GM23248 (cell line): ENCODE measurements at places on chromosomes 3 and 15. TPM values are rescaled to one million over a fixed set of nuclear protein-coding genes. Genes with fewer than 3 reads are reported as not detected.

- no peaks in the 10 kb centered on the region for H3K36me3 ChIP-seq
- no peak overlapping the region for H3K4me3 ChIP-seq
- H3K4me1 ChIP-seq: no peaks in the 10 kb centered on the region
- H3K27ac ChIP-seq: no peak overlapping the region
- peak; percentile 25 for DNase-seq
Observed at GRCh38 chr3:71786217-71786549, 1.2 kb upstream of the PROK2 start.

DNA sequence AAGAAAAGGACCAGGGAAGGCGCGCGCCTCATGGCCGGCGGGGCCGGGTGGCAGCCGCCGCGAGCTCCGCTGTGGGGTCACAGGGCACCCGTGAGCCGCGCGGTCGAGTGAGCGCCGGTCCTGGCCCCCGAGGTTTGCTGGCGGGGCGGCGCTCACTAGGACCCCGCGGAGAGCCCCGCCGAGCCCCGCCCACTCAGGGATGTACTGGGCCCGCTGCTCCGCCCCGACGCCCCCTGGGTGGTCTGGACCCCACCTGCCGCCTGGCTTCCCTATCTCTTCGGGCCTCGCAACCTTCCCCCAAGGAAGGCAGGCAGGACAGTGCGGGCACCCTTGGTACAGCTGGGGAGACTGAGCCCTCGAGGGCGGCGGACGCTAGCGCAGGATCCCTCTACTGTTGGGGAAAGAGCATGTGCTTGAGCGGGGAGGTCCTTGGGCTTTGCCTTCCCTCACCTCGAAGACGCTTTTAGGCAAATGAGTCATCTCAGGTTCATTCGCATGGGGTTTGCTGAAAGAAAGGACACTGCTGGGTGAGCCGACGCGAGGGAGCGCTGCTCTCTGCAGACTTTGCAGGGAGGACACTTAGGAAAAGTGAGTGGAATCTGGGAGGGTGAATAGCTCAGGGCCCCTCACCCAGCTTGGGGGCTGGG, at the start of gene CHRNB4:
Gene CHRNB4 (minus strand): TSS at position 109 of the 647 bp plus-strand sequence. CDS start 77 bp downstream, at position 32.
- H3K27ac ChIP-seq: no peak within 1 kb of the TSS
- peak; percentile 10 for DNase-seq
- peaks cover 14% of the 10 kb centered on the region for H3K27me3 ChIP-seq
- H3K36me3 ChIP-seq: no peaks in the 10 kb centered on the region
- H3K4me1 ChIP-seq: no peaks in the 10 kb centered on the region
- H3K4me3 ChIP-seq: peak within 1 kb of the TSS; percentile 31; the same call in 1 of the 2 replicates

- no peak overlapping the region for H3K4me3 ChIP-seq
- peaks cover 26% of the 10 kb centered on the region for H3K4me1 ChIP-seq
- H3K27me3 ChIP-seq: no peaks in the 10 kb centered on the region
- no peaks in the 10 kb centered on the region for H3K36me3 ChIP-seq
Observed at GRCh38 chr3:14414846-14415464, 12.5 kb downstream of the SLC6A6 start.

- H3K27me3 ChIP-seq: no peaks in the 10 kb centered on the region
- H3K36me3 ChIP-seq: no peaks in the 10 kb centered on the region
- no peak overlapping the region for H3K4me3 ChIP-seq
- H3K4me1 ChIP-seq: 0 out of 2 replicates have a peak, but pooled peaks cover 3% of the 10 kb centered on the region
- no peak overlapping the region for H3K27ac ChIP-seq
Observed at GRCh38 chr3:104764496-104764895, 602.2 kb upstream of the ALCAM start.

DNA sequence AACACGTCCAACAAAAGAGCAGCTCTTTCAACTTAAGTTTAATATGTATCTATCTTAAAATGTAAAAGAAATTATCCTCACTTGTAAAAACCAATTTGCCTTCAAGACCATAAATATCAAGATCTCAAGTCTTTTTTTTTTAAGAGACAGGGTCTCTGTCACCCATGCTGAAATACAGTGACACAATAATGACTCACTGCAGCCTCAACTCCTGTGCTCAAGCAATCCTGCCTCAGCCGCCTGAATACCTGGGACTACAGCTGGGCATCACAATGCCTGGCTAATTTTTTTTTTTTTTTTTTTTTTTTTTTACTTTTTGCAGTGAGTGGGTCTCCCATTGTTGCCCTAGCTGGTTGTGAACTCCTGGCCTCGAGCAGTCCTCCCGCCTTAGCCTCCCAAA, 26.0 kb downstream of the ACAP2 start:
- no peak overlapping the region for H3K4me3 ChIP-seq
- H3K4me1 ChIP-seq: peaks cover 13% of the 10 kb centered on the region
- no peaks in the 10 kb centered on the region for H3K36me3 ChIP-seq
- H3K27me3 ChIP-seq: no peaks in the 10 kb centered on the region

GRCh38 chr15:29285386-29285785, 15.8 kb upstream of the NSMCE3 start:
- H3K4me1 ChIP-seq: no peaks in the 10 kb centered on the region
- no peaks in the 10 kb centered on the region for H3K36me3 ChIP-seq
- H3K27me3 ChIP-seq: peaks cover 6% of the 10 kb centered on the region; the same call in 1 of the 2 replicates
- H3K27ac ChIP-seq: no peak overlapping the region
- no peak for DNase-seq
- H3K4me3 ChIP-seq: no peak overlapping the region

GRCh38 chr3:33942483-33943150, 144.2 kb downstream of the PDCD6IP start:
- H3K36me3 ChIP-seq: no peaks in the 10 kb centered on the region
- DNase-seq: peak; percentile 15
- H3K27me3 ChIP-seq: peaks cover 17% of the 10 kb centered on the region

DNA sequence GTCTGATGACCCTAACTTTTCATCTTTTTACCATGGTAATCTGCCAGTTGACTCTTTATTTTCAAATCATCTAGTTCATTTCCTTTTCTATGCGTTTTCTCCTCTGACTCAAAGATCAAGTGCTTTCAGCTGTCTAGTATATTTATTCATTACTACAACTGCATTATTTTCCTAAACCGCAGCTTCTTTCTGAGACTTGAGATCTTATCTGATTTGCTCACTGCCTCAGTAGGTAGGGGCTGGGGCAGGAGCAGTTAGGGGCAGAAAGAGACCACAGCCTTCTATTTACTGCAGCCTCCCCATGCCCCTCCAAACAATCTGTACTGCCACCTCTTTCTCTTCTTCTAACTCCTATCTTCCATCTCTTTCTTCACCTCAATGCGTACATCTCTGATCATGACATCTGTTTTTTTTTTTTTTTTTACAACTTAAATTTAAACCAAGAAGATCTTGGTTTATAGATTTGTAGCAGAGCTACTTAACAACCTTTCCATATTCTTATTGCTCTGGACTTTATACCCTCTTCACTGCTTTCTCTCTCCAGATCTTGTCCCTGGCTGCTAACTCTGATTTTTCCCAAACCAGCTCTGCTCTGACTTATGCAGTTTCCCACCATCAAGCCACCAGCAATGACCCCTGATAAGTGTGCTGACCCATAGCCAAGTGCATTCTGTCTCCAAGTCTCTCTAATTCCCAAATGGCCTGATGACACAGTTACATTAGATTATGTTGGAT, 52.2 kb downstream of the MOBP start:
- H3K4me3 ChIP-seq: no peak overlapping the region
- no peaks in the 10 kb centered on the region; the same call in 1 of the 2 replicates for H3K27me3 ChIP-seq
- no peaks in the 10 kb centered on the region for H3K36me3 ChIP-seq
- DNase-seq: no peak

GRCh38 chr15:85400606-85401005, 20.2 kb downstream of the AKAP13 start:
- H3K4me3 ChIP-seq: no peak overlapping the region
- no peak for DNase-seq
- no peaks in the 10 kb centered on the region for H3K27me3 ChIP-seq
- no peaks in the 10 kb centered on the region for H3K36me3 ChIP-seq
- no peak overlapping the region for H3K27ac ChIP-seq

DNA sequence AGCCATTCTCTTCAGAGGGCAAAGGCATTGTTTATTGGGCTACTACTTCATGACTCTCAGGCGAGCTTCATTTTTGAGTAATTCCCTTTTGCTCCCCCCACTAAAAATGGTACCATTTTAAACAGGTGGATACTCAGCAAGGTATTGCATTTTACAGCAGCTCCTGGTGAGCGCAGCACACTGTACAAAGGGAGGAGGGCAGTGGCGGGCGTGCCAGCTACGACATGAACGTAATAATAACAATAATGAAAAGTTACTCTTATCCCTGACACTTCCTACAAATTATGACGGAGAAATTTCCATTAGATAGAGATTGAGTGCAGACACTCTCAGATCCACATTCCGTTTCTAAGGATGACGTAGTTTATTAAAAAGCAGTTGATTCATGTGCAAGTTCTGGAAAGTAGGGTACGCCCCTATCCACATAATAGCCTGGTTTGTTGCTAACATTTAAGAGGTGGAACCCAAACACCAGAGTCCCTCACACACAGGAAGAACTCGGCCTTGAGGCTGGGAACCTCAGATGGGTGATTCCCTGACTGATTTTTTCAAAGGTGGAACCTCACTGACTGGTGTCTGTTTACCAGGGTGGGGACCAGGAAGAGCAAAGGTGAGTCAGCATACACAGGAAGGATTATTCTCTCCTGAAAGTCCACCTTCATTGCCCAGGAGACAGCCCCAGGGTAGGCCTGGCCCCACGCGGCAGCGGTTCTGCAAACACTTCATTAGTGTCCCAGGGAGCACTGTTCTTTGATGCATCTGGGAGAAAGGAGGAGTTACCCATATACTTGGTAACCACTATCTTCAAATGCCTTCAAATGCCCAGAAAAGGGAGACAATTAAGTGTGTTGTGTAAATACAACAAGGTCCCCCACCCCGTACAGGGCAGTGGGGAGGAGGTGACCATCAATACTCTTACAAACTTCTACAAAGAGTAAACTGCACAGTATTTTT, 69.9 kb downstream of the LDHAL6B start:
- H3K4me1 ChIP-seq: peaks cover 11% of the 10 kb centered on the region
- H3K36me3 ChIP-seq: peaks cover 9% of the 10 kb centered on the region; the same call in 1 of the 2 replicates
- no peak for DNase-seq
- H3K4me3 ChIP-seq: no peak overlapping the region

- no peak overlapping the region for H3K4me3 ChIP-seq
- no peak overlapping the region for H3K27ac ChIP-seq
- H3K4me1 ChIP-seq: no peaks in the 10 kb centered on the region
- H3K36me3 ChIP-seq: no peaks in the 10 kb centered on the region
- H3K27me3 ChIP-seq: no peaks in the 10 kb centered on the region
Observed at GRCh38 chr3:26058901-26059321, 269.0 kb downstream of the OXSM start.

GRCh38 chr15:83559310-83559966, 94.5 kb upstream of the ADAMTSL3 start:
- no peaks in the 10 kb centered on the region for H3K27me3 ChIP-seq
- DNase-seq: peak; percentile 81

CAND2 gene
- 0.38 and 0.43 TPM in 2 replicates for total RNA-seq

DNA sequence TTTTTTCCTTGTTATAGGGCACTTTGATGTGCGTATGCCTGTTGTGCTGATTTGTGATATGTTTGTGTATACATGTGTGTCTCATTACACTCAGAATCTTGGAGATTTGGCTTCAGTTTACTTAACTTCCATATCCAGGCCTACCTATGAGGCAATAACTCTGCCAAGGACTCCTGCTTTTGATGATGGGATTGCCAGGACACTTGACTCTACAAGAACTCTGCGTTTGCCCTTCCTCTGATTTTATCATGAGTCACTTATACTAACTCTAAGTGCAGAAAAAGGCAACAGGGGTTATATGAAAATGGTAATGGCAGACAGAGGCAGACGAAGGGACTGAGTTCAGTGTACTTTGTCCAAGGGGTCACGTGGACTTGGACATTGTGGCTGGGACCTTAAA, 33.6 kb downstream of the MCTP2 start:
- no peak overlapping the region for H3K4me3 ChIP-seq
- H3K4me1 ChIP-seq: peaks cover 13% of the 10 kb centered on the region; the same call in 1 of the 2 replicates
- no peak overlapping the region for H3K27ac ChIP-seq
- peak; percentile 12 for DNase-seq
- H3K36me3 ChIP-seq: no peaks in the 10 kb centered on the region

GRCh38 chr3:126859415-126860246, 123.3 kb upstream of the PLXNA1 start:
- peak; percentile 4 for DNase-seq
- peak overlapping the region; percentile 26; the same call in 1 of the 2 replicates for H3K27ac ChIP-seq
- H3K4me3 ChIP-seq: no peak overlapping the region
- H3K27me3 ChIP-seq: no peaks in the 10 kb centered on the region
- H3K4me1 ChIP-seq: peaks cover 6% of the 10 kb centered on the region; the same call in 1 of the 2 replicates
